ENCODE measurements at places on chromosomes 11 and 22. TPM values are rescaled to one million over a fixed set of nuclear protein-coding genes. Genes with fewer than 3 reads are reported as not detected.

Gene APOBEC3H
- polyA plus RNA-seq = 0.45 TPM

Gene MUC15
- not detected for polyA plus RNA-seq

Gene TYR
- polyA plus RNA-seq = not detected

Gene BTBD18
- polyA plus RNA-seq = not detected

DNA sequence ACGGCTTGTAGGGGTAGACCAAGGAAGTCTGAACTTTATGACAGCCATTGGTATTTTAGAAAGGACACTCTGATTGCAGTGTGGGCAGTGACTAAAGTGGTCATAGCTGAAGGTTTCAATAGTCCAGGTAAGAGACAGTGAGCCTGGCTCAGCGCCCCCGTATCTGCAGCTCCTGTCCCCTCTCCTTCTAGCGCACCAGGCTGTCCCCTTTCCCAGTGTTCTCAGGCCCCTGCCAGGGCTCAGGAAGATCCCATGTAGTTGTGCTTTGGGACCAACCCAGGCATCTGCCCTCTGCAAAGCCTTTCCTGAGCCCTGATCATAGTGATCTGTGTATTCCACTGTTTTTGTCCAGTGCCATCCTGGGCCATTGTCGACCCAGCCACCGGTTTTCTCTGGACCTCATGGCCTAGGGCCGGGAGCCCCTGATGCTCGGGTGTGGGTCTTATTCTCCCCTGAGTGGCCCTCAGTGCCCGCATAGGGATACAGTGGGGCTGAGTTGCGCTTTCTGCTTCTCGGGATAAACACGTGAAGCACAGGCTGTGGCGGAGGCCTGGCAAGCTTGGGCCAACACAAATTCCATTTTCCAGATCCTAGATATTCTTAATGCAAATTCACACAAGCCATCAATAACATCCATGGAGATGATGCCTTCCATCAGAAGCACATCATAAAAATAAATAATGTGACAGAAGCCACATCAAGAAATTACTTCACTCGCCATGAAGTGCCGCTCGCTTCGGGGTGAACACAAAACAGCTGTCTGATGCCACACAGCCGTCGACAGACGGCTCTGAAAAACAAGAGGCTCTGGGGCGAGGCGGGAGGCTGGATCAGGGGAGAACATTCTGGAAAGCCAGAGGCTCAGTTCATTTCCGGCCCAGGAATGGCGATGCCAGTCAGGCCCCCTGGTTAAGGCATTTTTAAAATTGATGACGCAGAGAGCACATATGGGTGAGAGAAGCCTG lies 805.0 kb downstream of the TBC1D22A start:
- no peak for DNase-seq

DNA sequence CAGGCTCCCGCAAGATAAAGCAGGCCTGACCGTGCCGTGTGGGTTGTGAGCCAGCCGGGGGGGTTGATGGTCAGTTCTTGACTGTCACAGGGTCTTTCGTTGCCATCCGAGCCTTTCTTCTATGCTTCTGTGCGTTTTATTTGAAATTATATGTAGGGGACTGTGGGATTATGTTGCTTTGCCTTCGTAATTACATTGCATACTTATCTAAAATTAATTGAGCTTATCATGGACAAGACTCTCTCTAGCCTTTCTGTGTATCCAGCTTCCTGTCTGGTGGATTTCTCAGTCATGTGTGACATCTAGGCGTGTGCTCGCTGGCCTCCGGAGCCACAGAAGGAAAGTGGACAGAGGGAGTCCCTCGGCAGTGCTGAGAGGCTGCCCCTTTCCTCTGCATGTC lies 93.2 kb downstream of the TBC1D22A start:
- DNase-seq = no peak

GRCh38 chr11:60739114-60739513 lies 14.6 kb downstream of the MS4A18 start:
- no peak for DNase-seq

DNA sequence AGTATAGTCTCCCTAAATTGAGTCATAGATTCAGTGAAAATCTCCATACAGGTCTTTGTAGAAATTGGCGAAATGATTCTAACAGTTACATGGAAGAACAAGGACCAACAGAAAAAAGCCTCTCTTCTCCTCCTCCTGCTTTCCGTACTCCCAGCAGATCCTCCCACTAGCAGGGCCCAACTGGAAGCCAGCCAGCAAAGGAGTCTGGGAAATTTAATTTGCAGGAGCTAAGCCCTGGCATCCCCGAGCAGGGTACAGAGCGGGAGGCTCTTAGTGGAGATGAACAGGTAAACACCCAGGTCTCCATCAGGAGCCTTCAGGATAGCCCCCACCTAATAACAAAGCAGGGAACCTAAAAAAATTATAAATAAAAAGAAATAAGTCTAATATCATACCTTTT lies 1473.8 kb downstream of the TBC1D22A start:
- DNase-seq = no peak

GRCh38 chr11:86079421-86079820 lies 10.5 kb upstream of the PICALM start:
- no peak for DNase-seq

GRCh38 chr11:9130297-9130696 lies 38.9 kb upstream of the SCUBE2 start:
- no peak for DNase-seq

- peak; percentile 48 for DNase-seq
Measured at GRCh38 chr11:111206472-111206871, 39.1 kb upstream of the POU2AF2 start.

DNA sequence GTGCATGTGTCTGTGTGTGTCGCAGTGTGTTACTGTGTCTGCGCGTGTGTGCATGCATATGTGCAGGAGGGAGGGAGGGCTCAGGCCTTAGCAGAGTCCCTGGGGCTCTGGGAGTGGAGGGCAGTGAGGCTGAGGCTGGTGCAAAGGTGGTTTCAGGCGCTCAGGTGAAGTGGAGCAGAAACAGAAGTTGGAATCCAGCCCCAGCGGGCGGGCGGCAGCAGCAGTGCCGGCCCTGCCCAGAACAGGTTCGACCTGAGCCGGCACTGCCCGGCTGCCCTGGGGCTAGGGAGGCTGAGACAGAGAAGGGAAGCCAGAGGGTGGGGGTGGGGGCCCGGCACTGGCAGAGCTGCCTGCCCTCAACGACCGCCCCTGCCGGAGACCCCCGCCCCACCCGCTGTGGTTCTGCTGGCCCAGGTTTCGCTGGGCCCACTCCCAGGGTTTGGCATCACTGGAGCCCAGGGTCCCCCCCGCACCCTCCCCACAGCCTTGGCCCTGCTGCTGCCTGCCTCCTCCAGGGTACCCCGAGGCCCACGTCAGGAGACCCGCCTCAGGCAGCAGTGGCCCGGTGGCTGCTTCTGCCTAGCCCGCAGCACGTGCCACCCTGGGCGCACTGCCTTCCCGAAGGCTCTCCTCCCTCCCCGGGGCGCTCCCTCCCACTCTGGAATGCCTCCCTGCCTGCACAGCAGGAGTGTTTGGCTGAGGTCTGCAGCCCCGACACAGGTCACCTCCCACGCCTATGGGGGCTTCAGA lies 13.3 kb downstream of the ASCL2 start:
- no peak for DNase-seq

DNA sequence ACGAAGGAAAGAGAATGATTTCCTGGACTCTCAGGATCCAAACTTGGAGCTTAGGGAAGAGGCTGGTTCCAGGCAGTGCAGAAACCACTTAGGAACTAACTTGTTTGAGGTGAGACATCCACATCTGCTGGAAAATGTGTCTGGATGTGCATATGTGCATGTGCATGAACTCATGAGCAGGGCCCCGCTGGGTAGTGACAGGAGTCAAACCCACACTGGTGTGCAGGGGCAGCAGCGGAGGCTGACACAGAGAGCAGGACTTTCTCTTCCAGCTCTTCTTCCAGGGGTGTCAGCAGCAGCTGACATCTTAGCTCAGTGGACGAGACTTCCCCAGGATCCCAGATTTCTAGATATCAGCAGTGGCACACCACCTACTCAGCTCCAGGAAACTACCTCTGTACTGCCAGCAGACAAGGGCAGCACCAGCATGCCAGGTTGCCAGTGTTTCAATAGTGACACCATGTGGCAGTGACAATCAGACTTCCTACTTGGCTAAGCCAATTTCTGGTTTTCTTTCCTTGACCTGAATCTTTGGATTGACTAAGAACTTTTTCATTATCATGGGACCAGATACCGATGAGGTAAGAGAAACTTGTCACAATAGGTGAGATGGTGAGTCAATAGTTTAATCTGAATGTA lies 227.5 kb upstream of the ZC3H12C start:
- no peak for DNase-seq

DNA sequence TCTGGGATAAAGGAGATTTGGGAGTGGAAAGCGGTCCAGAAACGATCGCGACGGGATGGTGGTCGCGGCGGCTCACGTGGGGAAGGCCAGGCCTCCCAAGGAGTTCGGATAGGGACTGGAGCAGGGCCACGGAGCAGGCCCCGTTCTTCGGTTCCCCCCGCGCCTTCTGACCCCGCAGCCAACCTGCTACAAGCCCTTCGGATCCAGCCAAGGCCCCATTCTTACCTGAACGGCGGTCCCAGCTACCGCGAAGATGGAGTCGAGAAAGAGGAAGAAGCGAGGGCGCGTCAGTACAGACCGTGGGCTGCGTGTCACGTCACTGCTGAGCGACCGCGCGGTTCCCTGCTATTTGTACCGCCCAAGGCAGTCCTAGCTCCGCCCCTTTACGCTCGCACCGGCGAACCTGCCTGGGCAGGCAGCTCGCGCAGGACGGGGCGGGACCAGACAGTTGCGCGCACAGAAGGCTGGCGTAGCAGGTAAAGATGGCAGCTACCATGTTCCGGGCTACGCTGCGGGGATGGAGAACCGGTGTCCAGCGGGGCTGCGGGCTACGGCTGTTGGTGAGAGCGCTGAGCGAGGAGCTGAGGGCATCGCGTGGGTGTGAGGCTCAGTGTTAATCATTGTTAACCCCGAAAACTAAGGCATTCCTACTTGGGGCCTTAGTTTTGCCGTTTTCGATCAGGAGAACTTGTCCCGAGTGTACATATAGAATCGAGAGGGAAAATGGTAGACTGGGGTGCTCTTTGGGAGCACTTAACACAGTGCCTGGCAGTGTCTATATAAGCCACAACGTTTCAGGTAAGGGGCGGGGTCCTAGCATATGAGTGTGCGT lies at the start of the genes FAU and MRPL49:
FAU (minus strand) TSS at position 270 of the 832 bp plus-strand sequence. CDS start 321 bp downstream, outside the sequence.
MRPL49 (plus strand) TSS at position 457 of the 832 bp plus-strand sequence; CDS start at position 483, 26 bp downstream.
- DNase-seq = peak; percentile 98

GRCh38 chr11:67405196-67405567 lies 1.3 kb downstream of the TBC1D10C start:
- no peak for DNase-seq

DNA sequence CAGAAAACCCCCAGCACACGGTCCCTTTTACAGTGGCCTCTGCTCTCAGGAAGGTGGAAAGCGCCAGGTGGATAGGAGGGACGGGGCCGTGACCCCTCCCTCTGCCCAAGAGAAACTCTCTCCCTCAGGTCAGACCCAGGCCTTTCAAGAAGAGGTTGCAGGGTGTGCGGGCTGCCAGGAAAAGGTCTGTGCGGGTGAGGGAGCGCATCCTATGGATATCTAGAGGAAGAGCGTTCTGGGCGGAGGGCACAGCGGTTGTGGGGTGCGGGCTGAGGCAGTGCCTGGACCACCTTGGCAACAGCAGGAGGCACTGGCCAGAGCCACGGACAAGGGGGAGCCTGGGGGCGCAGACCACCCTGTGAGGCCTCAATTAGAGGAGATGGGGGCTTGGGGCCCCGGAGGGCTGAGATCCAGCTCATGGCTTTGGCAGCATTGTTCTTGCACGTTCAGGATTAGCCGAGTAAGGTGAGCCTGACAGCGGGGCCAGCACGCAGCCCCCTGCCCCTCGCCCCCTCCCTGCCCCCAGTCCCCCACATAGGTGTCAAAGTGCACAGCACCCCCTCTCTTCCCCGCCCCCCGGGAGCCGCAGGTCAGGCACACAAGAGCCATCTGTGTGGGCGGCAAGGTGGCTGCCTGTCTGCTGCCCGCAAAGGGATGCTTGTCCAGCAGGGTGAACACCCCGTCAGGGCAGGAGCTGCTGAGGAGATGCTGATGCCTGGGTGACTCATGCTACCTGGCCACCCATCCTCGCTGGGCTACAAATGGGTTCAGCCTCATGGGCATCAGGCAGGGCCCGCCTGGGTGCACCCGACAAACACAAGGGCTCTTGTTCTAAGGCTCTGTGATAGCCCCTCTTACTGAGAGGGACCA lies 92.8 kb upstream of the KCNQ1OT1 start:
- no peak for DNase-seq

- DNase-seq = no peak
Measured at GRCh38 chr11:134518616-134519389, 106.8 kb upstream of the B3GAT1 start.

DNA sequence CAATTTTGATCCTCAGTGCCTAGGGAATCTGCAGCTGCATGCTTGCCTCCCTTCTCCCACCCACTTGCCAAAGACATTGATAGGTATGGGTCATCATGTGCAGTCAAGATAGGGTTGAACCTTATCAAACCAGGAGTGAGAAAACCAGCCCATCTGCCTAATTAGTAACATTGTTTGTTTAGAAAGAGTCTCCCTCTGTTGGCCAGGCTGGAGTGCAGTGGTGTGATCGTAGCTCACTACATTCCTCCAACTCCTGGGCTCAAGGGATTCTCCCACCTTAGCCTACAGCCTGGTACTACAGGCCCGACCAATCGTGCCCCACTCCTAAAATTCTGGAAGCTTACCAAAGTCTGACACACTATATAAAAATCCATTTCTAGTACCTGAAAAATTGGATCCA lies 4.6 kb downstream of the C11orf71 start:
- DNase-seq = no peak

DNA sequence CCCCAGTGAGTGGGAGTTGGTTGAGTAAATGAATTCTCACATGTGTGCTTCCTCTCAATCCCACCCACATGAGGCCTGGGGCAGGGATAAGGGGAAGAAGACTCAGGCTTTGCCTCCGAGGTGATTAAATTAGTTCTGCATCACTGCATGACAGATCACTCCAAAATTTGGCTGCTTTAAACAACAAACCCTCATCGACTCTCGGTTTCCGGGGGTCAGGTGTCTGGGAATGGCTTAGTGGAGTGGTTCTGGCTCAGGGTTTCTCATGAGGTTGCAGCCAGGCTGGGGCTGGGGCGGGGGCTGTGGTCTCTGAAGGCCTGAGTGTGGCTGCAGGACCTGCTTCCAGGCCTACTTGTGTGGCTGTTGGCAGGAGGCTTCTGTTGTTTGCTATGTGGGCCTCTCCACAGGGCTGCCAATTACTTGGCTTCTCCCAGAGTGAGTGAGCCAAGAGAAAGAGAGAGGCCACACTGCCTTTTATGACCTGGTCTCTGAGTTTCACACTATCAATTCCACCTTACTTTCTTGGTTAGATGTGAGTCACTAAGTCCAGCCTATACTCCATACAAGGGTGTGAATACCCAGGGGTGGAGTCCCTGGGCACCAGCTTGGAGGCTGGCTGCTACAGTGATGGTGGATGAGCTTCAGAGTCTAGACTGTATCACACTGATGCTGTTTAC lies 15.9 kb downstream of the MOGAT2 start:
- no peak for DNase-seq

DNA sequence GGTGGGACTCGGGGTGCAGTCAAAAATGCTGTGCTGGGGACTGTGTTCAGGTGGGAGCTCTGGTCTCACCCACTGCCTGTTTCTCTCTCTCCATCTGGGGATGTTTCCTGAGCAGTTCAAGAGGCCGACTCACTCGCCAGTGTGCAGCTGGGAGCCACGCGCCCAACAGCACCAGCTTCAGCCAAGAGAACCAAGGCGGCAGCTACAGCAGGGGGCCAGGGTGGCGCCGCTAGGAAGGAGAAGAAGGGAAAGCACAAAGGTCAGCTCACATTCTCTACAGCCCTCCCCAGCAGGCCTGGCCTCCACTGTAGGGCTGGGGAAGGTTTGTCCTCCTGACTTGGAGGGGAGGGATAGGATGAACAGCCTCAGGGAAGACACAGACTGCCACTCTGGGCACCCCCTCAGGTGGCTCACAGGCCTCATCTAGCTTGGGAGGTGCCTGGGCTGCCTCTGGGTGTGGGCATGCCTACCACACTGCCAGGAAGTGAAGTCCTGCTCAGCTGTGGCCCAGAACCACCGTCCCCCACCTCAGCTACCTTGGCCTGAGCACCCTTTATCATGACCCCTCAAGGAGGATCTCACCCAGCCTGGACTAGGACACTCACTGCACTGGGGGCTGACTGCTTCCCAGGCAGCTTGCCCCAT lies 13.0 kb downstream of the TUB start:
- no peak for DNase-seq

Measured in A549 (cell line).